Stomach (tissue), 19 donors: ENCODE measurements at places on chromosomes 12 and 14. TPM values are rescaled to one million over a fixed set of nuclear protein-coding genes. Genes with fewer than 3 reads are reported as not detected.

The NEUROD4 gene
- total RNA-seq = not detected

- no peak for DNase-seq
Observed at GRCh38 chr12:107373238-107373809, 280.0 kb upstream of the CRY1 start.

- no peak for DNase-seq
Observed at GRCh38 chr14:56221382-56222128, 103.3 kb downstream of the PELI2 start.

- DNase-seq = no peak
Observed at GRCh38 chr14:61399365-61399764, 78.0 kb downstream of the PRKCH start.

DNA sequence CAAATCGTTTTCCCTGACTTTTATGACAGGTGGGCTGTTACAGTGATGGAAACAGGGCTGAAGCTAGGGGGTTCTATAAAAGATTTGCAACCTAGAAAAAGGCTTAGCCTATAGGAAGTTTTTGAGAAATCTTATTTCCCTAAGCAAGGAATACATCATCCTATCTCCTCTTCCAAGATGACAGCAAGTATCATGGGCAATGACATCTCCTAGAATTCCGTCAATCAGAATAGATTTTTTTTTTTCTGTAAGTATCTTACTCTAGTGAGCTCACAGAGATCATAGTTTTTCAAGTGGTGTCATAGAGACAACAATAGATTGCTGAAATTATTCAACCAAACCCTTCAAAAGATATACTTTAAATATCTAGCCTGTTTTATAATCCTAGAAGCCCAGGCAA is 108.8 kb downstream of the MYF5 start:
- DNase-seq = no peak

DNA sequence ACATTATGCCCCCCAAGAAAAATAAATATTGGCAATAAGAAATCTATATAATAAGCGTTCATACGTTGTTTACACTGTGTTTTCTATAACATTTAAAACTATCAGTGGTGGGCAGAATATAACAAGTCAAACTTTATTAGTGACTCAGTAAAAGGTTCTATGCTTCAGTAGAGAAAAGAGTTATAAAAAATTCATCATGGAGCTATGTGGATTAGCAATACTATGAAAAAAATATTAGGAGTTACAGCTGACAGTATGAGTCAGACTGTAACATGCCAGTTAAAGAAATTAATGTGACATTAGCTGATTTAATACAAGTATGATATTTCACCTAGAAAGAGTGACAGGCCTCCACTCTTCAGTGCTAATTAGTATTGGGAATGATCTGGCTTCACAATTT is 125.1 kb upstream of the GARIN6 start:
- DNase-seq = no peak

GRCh38 chr12:105469211-105469610 is 138.7 kb downstream of the C12orf75 start:
- no peak for DNase-seq
